ENCODE measurements at places on chromosomes 4 and X.

GRCh38 chr4:6245246-6246169, 24.1 kb upstream of the WFS1 start:
- no peak for DNase-seq

- no peak for DNase-seq
Observed at GRCh38 chr4:22721204-22721603, 28.5 kb downstream of the GBA3 start.

GRCh38 chrX:120575379-120576114, 14.8 kb upstream of the CUL4B start:
- no peak for DNase-seq

GRCh38 chr4:94889946-94890345, 132.2 kb downstream of the BMPR1B start:
- DNase-seq = no peak

DNA sequence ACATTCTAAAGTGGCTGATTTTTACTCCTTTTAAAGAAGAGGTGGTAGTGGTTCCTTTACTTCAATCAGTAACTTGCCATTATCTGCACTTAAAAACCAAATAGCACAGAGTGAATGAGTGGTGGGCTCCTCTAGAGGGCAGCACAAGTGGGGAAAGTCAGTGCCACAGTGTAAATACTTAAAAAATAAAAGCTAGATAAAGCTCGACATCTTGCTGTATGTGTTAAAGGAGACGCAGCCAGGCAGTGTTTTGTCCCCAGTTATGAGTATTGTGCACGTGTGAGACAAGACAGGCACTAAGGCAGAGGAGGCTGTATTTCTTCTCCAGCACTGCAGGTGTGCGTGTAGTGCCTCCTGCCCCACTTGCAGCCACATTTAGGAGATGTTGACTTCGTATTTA, 24.6 kb downstream of the NAP1L5 start:
- DNase-seq = no peak

DNA sequence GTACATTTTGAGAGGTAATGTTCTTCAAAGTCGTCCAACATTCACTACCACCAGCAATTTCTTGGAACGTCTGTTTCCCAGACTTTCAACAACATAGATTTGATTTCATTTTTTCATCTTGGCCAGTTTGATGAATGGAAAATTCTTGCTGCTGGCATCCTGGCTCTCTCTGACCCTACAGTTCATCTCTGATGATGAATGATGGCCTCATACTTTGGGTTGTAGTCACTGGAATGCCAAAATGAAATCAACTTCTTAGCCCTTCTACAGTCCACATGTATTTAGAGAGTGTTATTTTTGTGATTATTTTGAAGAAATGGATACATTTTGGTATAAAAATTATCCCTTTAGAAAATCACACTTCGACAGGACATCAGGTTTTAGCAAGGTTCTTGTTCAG, 8.8 kb downstream of the CHST7 start:
- no peak for DNase-seq

- DNase-seq = no peak
Observed at GRCh38 chr4:184406958-184407391, 67.4 kb downstream of the IRF2 start.

DNA sequence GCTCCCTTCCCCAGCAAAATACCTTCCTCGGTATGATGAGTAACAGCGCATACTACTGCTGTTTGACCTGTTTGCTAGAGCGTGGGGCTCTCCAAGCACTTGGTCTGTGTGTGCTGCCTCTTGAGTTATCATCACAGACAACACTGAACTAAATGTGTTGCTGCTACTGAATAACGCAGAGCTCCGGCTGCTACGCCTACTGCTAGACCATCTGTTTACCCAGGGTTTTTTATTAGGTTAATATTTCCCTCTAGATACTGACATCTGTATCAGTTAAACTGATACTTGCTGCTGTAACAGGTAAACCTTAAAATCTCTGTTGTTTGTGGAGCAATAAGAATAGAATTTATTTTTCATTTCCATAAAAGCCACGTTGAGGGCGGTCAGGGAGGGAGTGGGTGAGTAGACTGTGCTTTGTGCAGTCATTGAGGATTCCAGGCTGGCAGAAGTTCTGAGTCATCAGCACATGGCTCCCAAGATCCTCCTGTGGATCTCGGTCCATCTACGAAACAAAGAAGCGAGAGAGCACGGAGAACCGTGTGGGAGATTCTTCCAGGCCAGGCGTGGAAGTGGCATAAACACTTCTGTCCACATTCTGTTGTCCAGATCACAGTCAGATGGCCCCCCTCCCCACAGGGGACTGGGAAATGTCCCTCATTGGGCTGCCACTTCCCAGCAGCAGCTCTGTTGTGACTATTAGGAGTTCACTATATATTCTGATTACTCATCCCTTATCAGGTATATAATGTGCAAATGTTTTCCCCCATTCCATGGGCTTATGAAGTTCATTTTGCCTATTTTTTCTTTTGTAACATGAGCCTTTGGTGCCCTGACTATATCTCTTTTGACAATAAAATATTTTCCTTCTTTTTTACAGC, 14.1 kb downstream of the GRK4 start:
- DNase-seq = no peak
